Kidney (tissue), 22 donors: ENCODE measurements at places on chromosomes 13 and 19. TPM values are rescaled to one million over a fixed set of nuclear protein-coding genes. Genes with fewer than 3 reads are reported as not detected.

GRCh38 chr19:38949580-38950367 lies 19.0 kb downstream of the MRPS12 start:
- peak overlapping the region; percentile 17 for H3K27ac ChIP-seq
- H3K27me3 ChIP-seq, result no peaks in the 10 kb centered on the region
- H3K36me3 ChIP-seq, result no peaks in the 10 kb centered on the region
- H3K4me1 ChIP-seq, result no peaks in the 10 kb centered on the region
- H3K4me3 ChIP-seq, result peak overlapping the region; percentile 48
- peak; percentile 96 for DNase-seq

GRCh38 chr13:26225896-26226617 lies 3.9 kb upstream of the RNF6 start:
- H3K36me3 ChIP-seq, result no peaks in the 10 kb centered on the region
- H3K4me1 ChIP-seq, result no peaks in the 10 kb centered on the region
- DNase-seq, result no peak
- no peak overlapping the region for H3K27ac ChIP-seq

DNA sequence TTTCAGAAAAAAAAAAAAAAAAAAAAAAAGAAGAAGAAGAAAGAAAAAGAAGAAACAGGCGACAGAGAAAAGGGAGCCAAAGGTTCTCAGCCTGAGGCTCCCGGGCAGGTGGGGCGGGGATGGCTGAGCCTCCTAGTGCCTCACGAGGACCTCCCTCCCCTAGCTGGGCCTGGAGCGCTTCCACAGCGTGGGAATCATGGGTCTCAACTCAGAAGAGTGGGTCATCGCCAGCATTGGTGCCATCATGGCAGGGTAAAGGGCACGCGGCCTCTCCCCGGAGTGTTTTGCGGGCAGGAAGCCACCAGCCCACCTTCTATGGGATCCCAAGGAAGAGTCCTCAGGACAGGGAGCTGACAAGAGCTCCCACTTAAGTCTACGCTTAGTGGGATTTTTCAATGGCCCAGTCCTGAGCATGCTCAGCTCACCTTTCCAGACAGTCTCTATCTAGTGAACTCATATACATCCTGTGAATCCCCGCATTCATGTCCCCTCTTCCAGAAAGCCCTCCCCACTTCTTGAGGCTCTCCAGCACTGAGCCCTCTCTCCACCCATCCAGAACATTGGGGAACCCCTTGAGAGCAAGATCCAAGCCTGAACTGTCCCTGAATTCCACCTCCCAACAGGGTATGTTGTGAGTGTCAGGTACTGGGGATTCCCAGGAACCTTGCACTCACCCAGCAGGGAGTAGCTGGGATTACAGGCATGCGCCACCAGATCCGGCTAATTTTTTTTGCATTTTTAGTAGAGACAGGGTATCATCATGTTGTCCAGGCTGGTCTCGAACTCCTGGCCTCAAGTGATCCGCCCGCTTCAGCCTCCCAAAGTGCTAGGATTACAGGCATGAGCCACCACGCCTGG lies 69.6 kb downstream of the ACSBG2 start:
- DNase-seq, result peak; percentile 47
- H3K4me3 ChIP-seq, result no peak overlapping the region
- H3K27me3 ChIP-seq, result no peaks in the 10 kb centered on the region
- no peaks in the 10 kb centered on the region for H3K36me3 ChIP-seq
- H3K4me1 ChIP-seq, result peaks cover 4% of the 10 kb centered on the region
- H3K27ac ChIP-seq, result no peak overlapping the region

Gene ZNF850
- 0.09 TPM for polyA plus RNA-seq

Gene SRRM5
- polyA plus RNA-seq, result 0.22 TPM
